ENCODE measurements at places on chromosomes 7 and 10. TPM values are rescaled to one million over a fixed set of nuclear protein-coding genes. Genes with fewer than 3 reads are reported as not detected.

DNA sequence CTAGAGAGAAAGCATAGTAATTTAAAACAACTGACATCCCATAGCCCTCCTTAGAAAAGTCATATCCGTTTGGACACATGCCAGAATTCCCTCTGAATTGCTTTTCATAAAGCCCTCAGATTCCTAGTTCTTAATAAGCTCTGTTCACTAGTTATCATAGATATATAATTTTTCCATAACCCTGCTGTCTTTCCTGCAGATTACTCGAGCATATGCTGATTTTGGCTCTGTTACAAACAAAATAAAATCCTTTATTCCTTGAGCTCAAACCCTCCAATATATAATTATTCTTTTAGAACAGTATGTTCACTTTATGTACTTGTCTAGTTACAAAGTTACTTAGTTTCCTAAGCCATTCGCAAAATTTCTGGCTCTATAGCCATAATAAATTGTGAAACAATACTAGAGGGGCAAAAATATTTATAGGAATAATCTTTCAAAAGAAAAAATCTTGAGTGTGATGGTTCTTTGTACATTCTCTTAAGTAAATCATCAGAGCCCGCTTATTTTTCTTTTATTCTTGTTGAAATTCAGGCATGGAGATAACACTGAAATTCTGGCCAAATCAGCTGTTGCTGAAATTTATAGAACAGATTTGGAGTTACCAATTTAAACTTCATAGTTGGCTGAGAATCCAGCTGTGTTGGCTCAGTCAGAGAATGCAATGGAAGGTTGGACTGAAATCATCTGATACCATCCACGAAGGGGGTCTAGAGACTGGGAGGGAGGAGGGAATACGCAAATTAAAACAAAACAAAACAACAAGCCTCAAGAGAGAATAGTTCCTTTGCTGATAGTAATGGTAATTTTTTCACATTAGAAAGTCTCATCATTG, 146.1 kb upstream of the TMEM196 start:
- H3K27ac ChIP-seq: no peak overlapping the region
- DNase-seq: no peak
- H3K36me3 ChIP-seq: no peaks in the 10 kb centered on the region
- H3K4me3 ChIP-seq: no peak overlapping the region

The NEUROD6 gene
- polyA plus RNA-seq: 1.6 TPM

GRCh38 chr7:91280185-91280584, 16.0 kb downstream of the FZD1 start:
- DNase-seq: no peak
- no peaks in the 10 kb centered on the region for H3K36me3 ChIP-seq
- H3K4me3 ChIP-seq: no peak overlapping the region
- H3K27ac ChIP-seq: no peak overlapping the region

GRCh38 chr10:26743091-26743490, 45.6 kb downstream of the PDSS1 start:
- H3K4me3 ChIP-seq: no peak overlapping the region
- no peaks in the 10 kb centered on the region for H3K4me1 ChIP-seq
- no peak for DNase-seq
- H3K27ac ChIP-seq: no peak overlapping the region

GRCh38 chr7:130752424-130752823, 18.4 kb upstream of the KLF14 start:
- no peaks in the 10 kb centered on the region for H3K36me3 ChIP-seq
- H3K27ac ChIP-seq: no peak overlapping the region
- H3K4me3 ChIP-seq: no peak overlapping the region
- no peak for DNase-seq
- H3K27me3 ChIP-seq: no peaks in the 10 kb centered on the region

DNA sequence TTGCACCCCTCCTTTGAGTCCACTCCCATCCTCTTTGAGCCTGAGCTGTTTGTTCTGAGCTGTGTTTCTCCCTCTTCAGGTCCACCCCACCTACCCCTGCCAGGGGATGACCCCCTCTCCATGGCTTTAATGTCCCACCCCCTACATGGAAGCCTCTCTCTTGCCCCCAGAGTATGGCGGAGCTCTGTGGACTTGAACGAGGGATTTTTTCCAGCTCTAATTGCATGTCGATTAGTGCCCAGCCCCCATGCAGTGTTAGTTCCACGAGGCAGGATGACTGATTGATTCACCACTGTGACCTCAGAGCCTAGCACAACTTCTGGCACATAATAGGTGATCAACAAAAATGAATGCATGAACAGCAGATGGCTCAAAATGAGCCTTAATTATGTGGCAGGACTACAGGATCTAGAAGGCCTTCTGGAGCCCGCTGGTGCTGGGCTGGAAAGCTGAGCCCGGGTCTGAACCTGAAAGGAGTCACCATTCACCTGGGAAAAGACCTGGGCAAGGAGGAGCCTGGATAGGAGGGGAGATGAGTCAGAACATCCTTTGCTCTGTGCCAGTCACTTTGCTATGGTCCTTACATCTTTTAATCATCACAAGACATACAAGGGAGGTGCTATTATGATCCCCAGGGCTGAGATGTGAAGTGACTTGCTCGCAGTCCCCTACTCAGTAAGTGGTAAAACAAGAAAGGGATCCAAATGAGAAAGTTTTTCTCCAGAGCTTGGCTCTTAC, 17.1 kb upstream of the SLC18A2 start:
- no peak overlapping the region for H3K27ac ChIP-seq
- H3K4me3 ChIP-seq: no peak overlapping the region
- H3K36me3 ChIP-seq: no peaks in the 10 kb centered on the region
- no peak for DNase-seq
- H3K27me3 ChIP-seq: peaks cover 25% of the 10 kb centered on the region

GRCh38 chr7:17299483-17299991, 1.1 kb downstream of the AHR start:
- no peak for DNase-seq
- H3K27me3 ChIP-seq: no peaks in the 10 kb centered on the region
- H3K4me3 ChIP-seq: peak overlapping the region; percentile 82
- no peaks in the 10 kb centered on the region for H3K36me3 ChIP-seq
- peak overlapping the region; percentile 94 for H3K27ac ChIP-seq

DNA sequence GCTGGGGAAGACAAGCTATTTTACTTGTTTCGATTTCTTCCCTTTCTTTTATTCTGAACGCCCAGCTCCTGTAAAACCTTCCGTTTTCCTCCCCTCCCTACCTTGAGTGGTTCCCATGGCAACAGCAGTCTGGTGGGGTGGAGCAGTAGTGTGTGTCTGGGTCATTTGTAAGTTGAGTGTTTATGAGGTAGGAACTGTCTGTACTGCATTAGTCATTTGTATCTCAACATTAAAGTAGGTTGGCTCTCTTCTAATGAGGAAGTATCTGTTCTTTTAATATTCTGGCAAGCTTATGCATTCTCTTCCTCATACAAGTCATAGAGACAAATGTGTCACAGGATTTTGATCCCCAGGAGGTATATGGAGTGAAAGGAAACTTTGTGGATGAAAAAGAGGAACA, 85.3 kb upstream of the CCDC6 start:
- DNase-seq: peak; percentile 37
- no peak overlapping the region for H3K4me3 ChIP-seq
- H3K4me1 ChIP-seq: no peaks in the 10 kb centered on the region
- no peaks in the 10 kb centered on the region for H3K27me3 ChIP-seq
- no peaks in the 10 kb centered on the region for H3K36me3 ChIP-seq

The RAPGEF5 gene
- polyA plus RNA-seq: 29.8 TPM

GRCh38 chr7:158026636-158027265, 560.9 kb downstream of the PTPRN2 start:
- H3K36me3 ChIP-seq: no peaks in the 10 kb centered on the region
- H3K27me3 ChIP-seq: no peaks in the 10 kb centered on the region
- H3K27ac ChIP-seq: no peak overlapping the region
- H3K4me3 ChIP-seq: no peak overlapping the region
- no peak for DNase-seq

The TMEM225B gene
- polyA plus RNA-seq: 1.3 TPM

The ANKRD1 gene
- polyA plus RNA-seq: 0.06 TPM

The AEBP1 gene
- polyA plus RNA-seq: 23.1 TPM

The LGI1 gene
- 3.4 TPM for polyA plus RNA-seq

DNA sequence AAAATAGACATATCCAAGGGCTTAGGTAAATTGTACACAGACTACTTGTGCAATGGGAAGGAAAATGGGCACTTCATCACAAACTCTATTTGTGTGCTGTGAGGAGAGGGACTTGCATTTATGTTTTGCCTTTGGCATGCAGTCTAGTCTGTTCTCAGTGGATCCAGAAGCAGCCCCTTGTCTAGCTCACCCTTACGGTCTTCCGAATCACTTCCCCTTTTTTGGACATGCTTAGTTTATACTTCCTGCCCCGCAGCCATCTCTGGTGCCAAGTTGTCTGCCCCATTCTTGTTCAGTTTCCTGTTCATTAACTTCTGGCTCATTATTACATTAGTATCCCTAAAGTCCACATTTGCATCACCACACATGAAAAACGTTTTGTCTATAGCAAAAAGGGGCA, 161.6 kb downstream of the NRCAM start:
- no peak for DNase-seq
- no peak overlapping the region for H3K4me3 ChIP-seq
- no peak overlapping the region for H3K27ac ChIP-seq

The NPSR1 gene
- 0.16 TPM for polyA plus RNA-seq

The KCNH2 gene
- 8.1 TPM for polyA plus RNA-seq

GRCh38 chr7:26141077-26141476, 10.9 kb upstream of the NFE2L3 start:
- no peak for DNase-seq
- no peaks in the 10 kb centered on the region for H3K4me1 ChIP-seq
- H3K27me3 ChIP-seq: no peaks in the 10 kb centered on the region
- no peaks in the 10 kb centered on the region for H3K36me3 ChIP-seq
- no peak overlapping the region for H3K27ac ChIP-seq

The MORN4 gene
- polyA plus RNA-seq: 18.7 TPM

The HGF gene
- 2.8 TPM for polyA plus RNA-seq

The STRIP2 gene
- polyA plus RNA-seq: 2.0 TPM

The SEMA3D gene
- polyA plus RNA-seq: 14.4 TPM

The CCDC3 gene
- 8.4 TPM for polyA plus RNA-seq

The PIK3CG gene
- 2.7 TPM for polyA plus RNA-seq

DNA sequence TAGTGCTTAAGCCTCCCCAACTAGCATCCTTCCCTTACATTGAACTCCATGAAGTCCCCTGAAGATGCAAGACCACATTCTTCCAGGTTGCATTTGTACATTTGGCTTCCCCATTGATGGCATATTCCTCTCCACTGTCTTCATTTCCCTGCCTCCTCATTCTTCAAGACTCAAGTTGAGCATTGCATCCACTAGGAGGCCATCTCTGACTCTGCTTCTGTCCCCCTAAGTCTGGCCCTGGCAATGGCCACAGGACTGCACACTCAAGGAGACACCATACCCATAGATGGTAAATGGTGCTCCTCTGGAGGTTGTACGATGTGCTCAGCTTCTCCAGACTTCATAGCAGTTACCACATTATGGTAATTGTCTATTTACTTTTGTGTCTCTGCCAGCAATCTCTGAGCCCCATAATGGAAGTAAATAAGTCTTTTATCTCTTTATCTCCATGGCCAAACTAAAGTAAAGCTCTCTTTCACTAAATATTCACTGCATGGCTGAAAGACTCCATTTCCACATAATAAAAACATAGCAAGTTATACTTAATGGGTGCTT, 112.6 kb downstream of the PTPRZ1 start:
- H3K36me3 ChIP-seq: no peaks in the 10 kb centered on the region
- no peak overlapping the region for H3K27ac ChIP-seq
- H3K4me3 ChIP-seq: no peak overlapping the region
- H3K27me3 ChIP-seq: no peaks in the 10 kb centered on the region
- no peaks in the 10 kb centered on the region for H3K4me1 ChIP-seq

- H3K36me3 ChIP-seq: no peaks in the 10 kb centered on the region
- H3K27ac ChIP-seq: no peak overlapping the region
- DNase-seq: no peak
Observed at GRCh38 chr7:116188-116981, 76.0 kb upstream of the FAM20C start.

The STOX1 gene
- polyA plus RNA-seq: 5.8 TPM

The PROSER2 gene
- polyA plus RNA-seq: 6.7 TPM

DNA sequence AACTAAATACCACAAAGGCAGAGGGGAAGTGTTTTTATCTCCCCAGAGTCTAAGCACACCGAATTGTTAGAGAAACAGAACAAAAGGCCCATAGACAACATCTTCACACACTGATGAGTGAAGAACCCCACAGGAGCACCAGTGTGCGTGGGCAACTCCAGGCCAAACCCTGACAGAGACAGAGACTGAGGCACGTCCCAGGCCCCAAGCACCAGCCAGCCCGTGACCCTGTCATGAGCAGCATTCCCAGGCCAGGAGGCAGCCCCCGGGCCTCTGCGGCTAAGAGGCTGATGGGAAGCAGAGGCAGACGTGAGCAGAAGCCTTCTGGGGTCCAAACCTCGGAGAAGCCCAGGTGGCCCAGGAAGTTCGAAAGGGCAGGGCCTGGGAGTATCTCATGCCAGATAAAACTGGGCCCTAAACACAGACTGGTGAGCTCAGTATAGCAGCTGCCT, 184.4 kb downstream of the TCERG1L start:
- H3K27me3 ChIP-seq: no peaks in the 10 kb centered on the region
- H3K27ac ChIP-seq: no peak overlapping the region
- H3K4me1 ChIP-seq: no peaks in the 10 kb centered on the region
- H3K4me3 ChIP-seq: no peak overlapping the region
- H3K36me3 ChIP-seq: no peaks in the 10 kb centered on the region
- no peak for DNase-seq
